ENCODE measurements at places on chromosomes 5 and 9. TPM values are rescaled to one million over a fixed set of nuclear protein-coding genes. Genes with fewer than 3 reads are reported as not detected.

GRCh38 chr5:116420540-116420939 is 154.1 kb downstream of the SEMA6A start:
- no peak overlapping the region for H3K4me3 ChIP-seq
- H3K27me3 ChIP-seq = no peaks in the 10 kb centered on the region
- H3K36me3 ChIP-seq = no peaks in the 10 kb centered on the region

GRCh38 chr9:108956022-108956630 is 21.9 kb downstream of the ABITRAM start:
- H3K27ac ChIP-seq = no peak overlapping the region
- no peak overlapping the region for H3K4me3 ChIP-seq
- H3K36me3 ChIP-seq = peaks cover 7% of the 10 kb centered on the region
- DNase-seq = no peak
- no peaks in the 10 kb centered on the region for H3K27me3 ChIP-seq

DNA sequence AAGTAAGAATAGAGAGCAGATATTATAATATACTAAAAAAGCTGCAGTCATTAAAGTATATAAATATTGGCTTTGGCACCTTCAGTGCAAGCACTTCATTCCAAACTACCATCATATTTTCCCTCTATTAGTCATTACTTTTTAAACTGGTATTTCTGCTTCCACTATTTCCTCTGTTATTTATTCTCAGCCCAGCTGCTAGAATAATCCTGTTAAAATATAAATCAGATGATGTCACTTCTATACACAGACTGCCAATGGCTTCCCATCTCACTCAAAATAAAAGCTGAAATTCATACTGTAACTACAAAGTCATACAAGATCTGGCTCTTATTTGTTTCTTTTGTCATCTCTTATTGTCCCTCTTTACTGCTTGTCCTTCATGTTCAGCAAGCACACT is 432.9 kb downstream of the TLE4 start:
- DNase-seq = no peak
- no peak overlapping the region for H3K4me3 ChIP-seq
- no peak overlapping the region for H3K27ac ChIP-seq
- H3K4me1 ChIP-seq = no peaks in the 10 kb centered on the region
- H3K36me3 ChIP-seq = no peaks in the 10 kb centered on the region
- no peaks in the 10 kb centered on the region for H3K27me3 ChIP-seq

DNA sequence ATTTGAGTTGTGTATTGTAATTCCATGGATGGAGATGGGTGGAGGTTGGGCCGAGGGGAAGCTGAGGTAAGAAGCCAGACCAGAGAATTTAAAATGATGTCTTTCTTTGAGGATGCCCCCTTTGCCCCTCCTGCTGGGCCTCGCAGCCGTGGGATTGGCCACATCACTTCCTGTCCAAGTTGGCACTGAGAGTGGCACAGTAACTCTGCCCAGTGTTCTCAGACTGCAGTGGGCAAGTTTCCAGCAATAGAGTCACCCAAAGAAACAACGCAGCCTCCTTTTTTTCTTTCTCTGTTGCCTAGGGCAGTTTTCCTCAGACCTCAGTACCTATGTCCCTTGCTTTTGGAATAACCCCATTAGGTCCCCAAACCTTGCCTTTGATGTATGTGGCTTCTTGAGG is 306.6 kb upstream of the DMRT1 start:
- DNase-seq = no peak
- no peak overlapping the region for H3K4me3 ChIP-seq
- H3K36me3 ChIP-seq = no peaks in the 10 kb centered on the region
- H3K27me3 ChIP-seq = no peaks in the 10 kb centered on the region
- peaks cover 17% of the 10 kb centered on the region for H3K4me1 ChIP-seq

GRCh38 chr5:74490814-74491213 is 149.7 kb downstream of the ENC1 start:
- H3K4me3 ChIP-seq = no peak overlapping the region
- no peak overlapping the region for H3K27ac ChIP-seq
- DNase-seq = no peak
- H3K36me3 ChIP-seq = no peaks in the 10 kb centered on the region

- H3K27ac ChIP-seq = peak overlapping the region; percentile 76
- no peak for DNase-seq
- H3K27me3 ChIP-seq = no peaks in the 10 kb centered on the region
- peaks cover 44% of the 10 kb centered on the region for H3K4me1 ChIP-seq
- peaks cover 26% of the 10 kb centered on the region for H3K36me3 ChIP-seq
These were observed 17.4 kb downstream of the MGAT1 start for GRCh38 chr5:180785121-180785781.

DNA sequence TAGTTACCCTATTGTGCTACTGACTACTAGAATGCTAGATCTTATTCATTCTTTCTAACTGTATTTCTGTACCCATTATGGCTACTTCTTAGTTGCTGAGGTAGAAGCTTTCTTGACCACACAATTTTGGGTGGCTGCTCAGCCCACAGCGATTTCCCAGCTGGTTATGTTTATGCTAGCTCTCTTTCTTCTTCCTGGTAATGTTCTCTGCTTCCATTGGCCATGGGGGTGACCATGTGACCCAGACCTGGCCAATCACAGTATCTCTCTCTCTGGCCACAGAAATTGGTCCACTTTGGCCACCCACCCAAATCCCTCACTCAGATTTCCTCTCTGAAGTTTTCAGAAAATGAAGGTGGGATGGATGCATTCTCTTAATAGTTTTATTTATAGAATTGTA is 427.9 kb upstream of the CLINT1 start:
- no peaks in the 10 kb centered on the region for H3K27me3 ChIP-seq
- no peaks in the 10 kb centered on the region for H3K4me1 ChIP-seq
- no peaks in the 10 kb centered on the region for H3K36me3 ChIP-seq
- no peak overlapping the region for H3K4me3 ChIP-seq

The TMEM267 gene
- total RNA-seq = 12.7 TPM

The AK8 gene
- 6.1 TPM for total RNA-seq

Measured in lower lobe of right lung (tissue), 2 donors.